ENCODE measurements at places on chromosomes 3 and 15.

DNA sequence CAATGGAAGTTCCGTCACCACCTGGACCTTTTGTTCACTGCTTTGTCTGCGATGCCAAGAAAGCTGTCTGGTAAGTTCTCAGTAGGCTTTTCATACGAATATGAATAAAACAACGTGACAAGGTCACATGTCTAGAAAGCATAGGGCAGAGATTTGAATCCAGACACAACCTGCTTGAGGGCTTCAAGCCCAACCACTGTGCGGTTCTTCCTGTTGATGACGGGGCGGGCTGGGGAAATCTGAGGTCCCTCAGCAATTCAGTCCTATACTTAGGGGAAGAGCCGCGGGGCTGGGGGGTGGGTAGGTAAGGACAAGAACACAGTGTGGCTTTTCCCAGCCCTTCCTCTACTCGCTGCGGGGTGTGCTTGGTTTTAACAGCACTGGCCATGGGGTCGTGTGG lies 32.4 kb upstream of the SMAD3 start:
- peak; percentile 27 for DNase-seq

DNA sequence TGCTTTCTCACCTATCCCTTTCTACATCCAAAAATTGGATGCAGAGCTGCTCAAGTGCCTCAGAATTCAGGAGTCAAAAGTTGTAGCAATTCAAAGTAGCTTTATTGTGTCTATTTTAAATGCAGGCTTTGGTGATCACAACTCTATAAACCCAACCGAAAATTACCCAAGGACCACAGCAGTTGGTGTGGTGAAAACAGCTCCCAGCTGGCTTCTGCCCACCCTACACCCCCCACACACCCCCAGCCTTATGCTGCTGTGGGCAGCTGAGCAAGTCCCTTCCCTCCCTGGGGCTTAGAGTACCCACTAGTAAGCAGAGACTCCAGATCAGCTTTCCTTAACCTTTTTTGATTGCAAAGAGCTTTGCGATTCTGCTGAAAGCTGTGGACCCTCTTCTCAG lies 5.8 kb upstream of the HES1 start:
- no peak for DNase-seq

- peak; percentile 90 for DNase-seq
These were observed 25.8 kb downstream of the EFCC1 start for GRCh38 chr3:129026728-129027543.

DNA sequence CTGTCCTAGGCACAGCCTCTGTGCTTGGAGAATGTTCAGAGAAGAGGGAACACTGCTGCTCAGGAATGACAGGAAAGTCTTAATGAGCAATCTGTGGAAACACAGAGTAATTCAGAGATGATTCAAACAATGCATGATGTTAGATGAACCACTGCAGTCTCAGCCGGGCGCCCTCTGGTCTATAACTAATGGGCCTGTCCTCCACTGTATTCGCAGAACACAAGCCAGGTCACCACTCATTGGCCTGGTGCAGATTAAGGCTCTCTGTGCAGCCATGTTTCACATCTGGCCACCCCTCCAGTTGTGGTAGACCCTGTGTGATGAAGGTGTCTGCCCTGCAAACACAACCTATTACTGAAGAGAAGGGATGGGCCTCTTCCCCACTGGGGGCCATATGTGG lies 281.7 kb upstream of the ROPN1 start:
- DNase-seq, result no peak

DNA sequence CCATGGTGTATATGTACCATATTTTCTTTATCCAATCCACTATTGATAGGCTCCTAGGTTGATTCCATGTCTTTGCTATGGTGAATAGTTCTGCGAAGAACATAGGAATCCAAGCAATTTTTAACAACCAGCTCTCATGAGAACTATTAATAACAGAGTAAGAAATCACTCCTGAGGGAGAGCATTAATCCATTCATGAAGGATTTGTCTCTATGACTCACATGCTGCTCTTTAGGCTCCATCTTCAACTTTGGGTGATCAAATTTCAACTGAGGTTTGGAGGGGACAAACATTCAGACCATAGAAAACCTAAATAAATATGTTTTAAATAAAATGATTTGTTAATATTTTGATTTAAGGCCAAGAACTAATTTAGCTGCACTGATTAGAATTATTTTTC lies 147.4 kb downstream of the NSUN3 start:
- no peak for DNase-seq

DNA sequence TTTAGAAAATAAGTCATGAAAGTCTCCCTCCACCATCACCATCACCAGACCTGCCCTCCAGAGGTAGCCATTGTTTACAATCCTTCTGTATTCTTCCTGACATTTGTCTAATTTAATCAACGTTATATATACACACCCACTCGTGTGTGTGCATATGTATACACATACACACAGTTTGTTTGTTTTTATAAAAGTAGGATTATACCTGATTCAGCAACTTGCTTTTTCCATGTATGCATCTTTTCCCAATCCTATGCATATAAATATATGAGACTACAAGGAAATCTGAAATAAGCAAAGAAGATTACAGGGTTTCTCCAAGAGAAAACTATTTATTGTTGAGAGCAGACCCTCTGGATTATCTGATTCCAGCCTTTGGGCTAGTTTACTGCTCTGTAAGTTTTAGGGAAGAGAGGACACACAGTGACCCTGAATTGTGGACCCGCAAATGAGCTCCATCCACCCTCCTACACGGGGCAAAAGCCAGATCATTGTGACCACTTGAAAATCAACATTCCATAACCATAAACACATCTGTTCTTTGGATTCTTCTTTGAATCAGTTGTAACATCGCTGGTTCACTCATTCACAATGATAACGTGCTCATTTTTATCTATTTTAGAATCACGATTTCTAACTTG lies 104.3 kb downstream of the CPN2 start:
- no peak for DNase-seq

DNA sequence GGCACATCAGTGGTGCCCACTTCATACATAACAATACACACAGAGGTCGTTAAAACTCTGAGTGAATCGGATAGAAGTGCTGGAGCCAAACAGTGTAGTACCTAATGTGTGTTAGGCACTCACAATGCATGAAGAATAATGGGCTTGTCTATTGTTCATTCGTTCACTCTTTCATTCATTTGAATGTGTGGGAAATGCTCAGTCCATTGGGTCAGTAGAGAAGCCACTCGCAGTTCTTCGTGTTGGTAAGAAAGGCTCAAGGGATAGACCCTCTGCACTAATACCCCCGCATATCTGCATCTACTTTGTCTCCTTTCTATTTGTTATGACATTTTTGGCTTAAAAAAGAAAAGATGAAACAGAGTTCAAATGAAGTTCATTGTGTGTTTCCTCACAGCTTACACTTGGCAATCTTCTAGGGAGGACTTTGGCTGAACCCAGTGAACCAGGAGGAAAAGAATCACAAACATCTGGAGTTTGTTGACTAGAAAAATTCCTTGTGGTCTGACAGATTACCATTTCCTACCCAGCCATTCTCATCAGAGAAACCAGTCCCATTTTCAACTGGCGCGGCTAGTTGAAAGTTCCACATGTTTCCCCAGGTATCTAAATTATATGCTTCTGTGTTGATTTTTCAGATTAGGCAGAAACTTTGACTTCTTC lies 32.8 kb upstream of the MFSD1 start:
- DNase-seq, result no peak

DNA sequence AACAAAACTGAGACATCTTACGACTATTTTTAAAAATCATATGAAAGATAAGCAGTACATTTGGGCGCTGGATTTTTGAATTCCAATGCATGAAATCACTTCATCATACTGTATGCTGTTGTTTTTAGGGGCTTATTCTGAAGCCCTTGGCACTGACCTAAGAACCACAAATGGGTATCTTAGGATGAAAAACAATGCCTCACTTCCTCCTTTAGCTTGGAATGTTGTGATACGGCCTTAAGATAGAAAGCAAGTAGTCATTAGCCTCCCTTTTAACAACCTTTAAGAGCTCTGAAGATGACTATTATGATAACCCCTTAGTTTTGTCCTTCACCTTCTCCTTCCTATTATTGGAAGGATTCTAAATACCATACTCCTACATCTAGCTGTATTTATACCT lies 289.8 kb downstream of the ARPP21 start:
- no peak for DNase-seq

- no peak for DNase-seq
These were observed 5.7 kb downstream of the TTBK2 start for GRCh38 chr15:42914728-42915497.

DNA sequence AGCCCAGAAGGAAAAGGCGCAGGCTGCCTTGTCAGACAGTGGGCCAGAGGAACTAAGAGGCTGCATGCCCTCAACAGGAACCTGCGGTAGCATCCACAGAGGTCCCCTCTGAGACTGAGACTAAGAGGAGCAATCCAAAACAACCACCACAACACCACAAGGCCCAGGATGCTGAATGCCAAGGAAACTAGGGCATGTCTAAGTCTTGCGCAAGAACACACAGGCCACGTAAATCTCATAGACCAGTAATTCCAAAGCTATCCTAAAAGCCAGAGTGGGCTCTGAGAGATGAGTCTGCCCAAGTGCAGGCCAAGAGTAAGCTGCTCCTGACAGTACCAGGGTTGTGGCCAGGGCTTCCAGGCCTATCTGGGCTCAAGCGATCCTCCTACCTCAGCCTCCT lies 12.9 kb downstream of the MON1A start:
- no peak for DNase-seq

DNA sequence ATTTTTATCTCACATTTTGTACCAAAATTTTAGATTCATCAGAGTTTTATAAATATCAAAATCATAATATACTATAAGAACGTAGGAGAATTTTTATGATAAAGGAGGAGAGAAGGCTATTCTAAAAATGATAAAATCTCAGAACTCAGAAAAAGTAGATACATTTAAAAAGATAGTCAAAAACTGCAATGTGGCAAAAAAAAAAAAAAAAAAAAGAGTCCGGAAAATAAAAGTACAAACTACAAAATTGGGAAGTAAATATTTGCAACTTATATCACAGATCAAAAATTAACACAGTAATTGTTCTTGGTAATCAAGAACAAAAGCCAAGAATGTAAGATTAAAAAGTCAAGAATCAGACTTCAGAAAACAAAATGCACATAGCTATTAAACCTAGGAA lies 332.1 kb downstream of the MCTP2 start:
- DNase-seq, result no peak

GRCh38 chr15:45346381-45346780 lies 32.0 kb downstream of the GATM start:
- DNase-seq, result no peak

DNA sequence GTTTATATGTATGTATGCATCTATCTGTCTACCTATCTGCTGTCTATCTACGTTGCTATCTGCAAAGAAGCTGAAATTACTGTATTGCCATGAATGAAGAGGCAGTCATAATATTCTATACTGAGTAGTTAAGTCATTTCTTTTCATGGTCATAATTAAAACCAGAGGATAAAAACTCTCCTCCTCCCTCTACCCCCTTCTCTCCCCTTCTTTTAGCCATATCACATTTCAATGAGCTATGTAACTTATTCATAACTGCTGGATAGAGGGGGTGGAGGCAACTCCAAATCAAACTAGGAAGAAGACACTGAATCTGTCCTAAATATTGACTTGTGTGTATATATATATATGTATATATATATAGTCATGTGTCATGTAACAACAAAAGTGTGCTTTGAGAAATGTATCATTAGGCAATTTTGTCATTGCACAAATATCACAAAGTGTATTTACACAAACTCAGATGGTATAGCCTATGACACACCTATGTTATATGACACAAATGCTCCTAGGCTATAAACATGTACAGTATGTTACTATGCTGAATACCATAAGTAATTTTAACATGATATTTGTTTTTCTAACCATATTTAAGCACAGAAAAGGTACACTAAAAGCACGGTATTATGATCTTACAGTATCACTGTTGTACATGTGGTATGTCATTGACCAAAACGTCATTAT lies 229.7 kb upstream of the KCNMB2 start:
- DNase-seq, result no peak

GRCh38 chr3:5155241-5155640 lies 32.3 kb upstream of the EDEM1 start:
- DNase-seq, result no peak

DNA sequence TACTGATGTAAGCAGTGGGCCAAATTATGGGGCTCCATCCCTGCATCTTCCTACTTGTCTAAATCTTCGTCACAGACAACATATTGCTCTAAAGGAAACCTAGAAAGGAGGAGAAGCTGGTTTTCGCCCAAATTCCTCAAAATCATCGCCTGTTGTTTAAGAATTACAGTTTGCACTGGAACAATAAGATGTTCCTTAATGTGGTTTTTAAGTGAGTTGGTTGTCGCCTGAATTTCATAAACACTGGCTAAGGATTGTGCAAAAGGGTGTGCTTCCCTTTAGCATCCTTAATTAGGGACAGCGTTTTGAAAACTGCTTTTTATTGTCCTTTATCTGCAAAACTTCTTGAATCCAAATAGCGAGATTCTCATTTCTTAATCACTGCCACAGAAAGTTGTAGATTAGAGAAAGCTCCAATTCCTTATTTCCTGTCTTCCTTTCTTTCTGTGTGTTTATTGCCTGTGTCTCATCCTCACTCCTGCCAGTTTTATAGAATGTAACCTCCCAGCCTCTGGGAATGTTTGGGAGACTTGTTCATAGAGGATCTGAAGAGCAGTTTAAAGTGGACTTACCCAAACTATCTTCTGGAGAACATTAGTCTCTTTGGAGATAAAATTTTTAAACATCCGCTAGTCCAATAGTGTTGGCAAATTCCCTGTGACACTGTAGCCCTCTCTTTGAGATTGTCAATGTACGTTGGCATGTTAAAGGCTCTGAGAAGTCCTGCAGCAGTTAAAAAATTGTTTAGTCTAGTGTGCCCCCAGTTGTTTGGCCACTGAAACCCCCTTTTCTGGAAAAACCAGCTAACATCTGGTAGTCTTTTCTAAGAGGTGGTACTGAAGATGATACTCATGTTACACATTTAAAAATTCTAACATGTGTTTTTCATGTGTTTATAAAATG lies 50.4 kb downstream of the FLNB start:
- DNase-seq, result no peak

DNA sequence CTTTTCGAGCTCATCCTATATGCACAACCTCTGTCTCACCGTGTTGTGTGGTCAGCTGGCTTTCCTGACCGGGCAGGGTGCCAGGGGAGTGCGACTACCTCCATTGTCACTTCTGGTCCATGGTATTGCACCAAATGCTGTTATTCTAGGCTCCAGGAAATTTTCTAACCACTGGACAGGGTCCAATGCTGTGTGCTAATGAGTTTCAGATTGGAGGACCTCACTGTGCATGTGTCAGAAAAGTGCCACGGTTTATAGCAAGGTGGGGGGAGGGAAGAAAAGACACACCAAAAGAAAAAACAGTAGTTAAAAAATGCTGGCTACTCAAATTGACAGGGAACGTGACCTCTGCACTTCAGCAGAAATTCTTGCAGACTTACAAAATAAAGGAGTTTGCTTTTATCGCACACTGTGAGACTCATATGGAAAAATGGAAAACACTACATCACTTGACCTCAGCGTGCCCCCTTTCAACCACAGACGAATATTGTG lies 480.1 kb downstream of the FOXP1 start:
- DNase-seq, result no peak

GRCh38 chr15:90126022-90126421 lies 23.8 kb upstream of the IDH2 start:
- DNase-seq, result no peak

GRCh38 chr3:109184726-109185125 lies 48.2 kb downstream of the C3orf85 start:
- DNase-seq, result no peak

- DNase-seq, result no peak
These were observed 50.3 kb upstream of the ACAN start for GRCh38 chr15:88752951-88753350.

- no peak for DNase-seq
These were observed 169.5 kb upstream of the THBS1 start for GRCh38 chr15:39411102-39411989.
